Fibroblast of skin of left biceps (primary cell): ENCODE measurements at places on chromosomes 7 and 10.

GRCh38 chr7:5626498-5626897, 155.0 kb downstream of the RNF216 start:
- DNase-seq, result no peak

DNA sequence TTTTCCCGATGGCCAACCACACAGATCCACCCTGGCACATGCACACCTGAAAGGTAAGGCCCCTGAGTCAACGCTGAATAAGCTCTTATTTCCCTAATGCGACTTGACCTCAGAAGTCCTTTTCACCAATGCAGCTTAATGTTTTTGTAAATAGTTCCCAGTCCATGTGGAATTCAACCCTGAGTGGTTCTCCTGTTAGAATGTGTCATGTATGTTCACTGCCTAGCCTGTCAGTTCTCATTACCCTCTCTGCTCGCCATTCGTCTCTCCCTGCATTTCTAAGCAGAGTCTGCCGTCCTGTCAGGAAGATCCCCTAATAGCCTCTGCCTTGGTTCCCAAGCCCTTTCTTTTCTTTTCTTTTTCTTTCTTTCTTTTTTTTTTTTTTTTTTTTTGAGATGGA, 392.6 kb upstream of the SHH start:
- no peak for DNase-seq

DNA sequence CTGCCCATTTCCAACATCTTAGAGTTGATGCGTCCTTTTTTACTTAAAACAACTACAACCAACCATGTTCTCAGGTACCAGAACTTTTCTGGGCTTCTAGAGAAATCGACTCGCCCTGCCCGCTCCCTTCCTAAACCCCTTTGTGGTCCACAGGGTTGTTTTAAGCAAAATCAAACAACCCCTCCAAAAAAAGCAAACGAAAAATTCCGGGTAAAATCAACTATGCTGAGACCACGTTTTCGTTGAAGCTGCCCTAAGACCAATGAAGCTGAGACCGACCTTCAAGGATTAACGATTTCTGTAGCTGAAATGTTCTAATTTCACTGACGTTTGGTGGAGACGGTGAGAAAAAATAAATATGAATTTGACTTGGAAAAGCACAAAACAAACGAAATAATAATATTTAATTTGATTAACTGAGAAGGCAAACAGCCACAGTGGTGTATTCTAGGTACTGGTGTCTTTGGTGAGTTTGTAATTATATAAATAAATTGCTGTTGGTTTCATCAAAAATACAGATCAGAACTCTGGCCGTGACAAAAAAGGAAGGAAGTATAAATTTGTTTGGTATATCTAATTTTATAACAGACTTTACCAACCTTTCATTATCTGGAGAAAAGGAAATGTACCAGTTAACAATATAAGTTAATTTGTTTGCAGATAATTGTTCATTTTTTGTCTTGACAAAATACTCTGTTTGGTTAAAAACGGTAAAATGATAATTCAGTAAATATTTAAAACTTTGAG, 4.7 kb upstream of the IGF2BP3 start:
- no peak for DNase-seq

DNA sequence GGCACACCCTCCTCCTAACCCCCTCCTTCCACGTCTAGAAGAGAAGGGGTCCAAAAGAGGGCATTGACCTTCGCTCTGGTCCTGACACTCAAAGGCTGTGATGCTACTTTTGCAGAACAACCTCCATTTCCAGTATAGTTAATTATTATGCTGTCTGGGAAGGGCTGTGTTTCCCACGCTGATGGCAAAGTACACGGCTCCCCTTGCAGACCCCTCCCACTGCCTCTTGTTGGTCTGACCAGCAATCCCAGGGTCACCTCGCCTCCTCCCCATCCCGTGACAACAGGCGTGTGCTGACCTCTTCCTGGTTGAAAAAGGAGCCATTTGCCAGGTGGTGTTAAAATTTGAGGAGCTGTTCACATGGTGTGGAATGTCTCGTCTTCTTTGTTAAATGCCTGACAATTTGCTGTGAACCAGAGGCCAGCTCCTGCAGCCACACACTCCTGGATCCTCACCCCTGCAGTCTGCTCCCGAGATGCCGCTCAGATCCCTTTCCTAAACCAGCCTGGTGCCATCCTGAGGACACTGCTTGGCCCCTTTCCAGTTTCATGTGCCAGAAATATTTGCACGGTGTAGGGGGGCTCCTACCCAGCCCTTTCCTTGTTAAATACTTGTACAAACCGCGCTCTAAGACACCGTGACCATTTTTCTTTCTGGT, 321.7 kb downstream of the WDR37 start:
- DNase-seq, result no peak

DNA sequence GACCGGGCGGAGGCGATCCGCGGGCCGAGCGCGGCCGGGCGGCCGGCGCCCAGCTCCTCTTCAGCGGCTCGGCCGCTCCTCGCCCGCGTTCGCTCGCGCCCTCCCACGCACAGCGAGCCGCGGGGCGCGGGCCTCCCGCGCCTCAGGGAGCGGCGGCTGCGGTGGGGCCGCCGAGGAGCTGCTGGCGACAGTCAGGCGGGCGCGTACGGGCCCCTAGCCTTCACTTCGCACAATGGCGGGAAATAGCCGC, at the start of gene MCMBP:
Gene MCMBP, minus strand, starts transcription at position 234 of the 250 bp plus-strand sequence. CDS start 259 bp downstream, outside the sequence.
- no peak for DNase-seq

- no peak for DNase-seq
Measured at GRCh38 chr7:110987127-110987693, 103.7 kb upstream of the LRRN3 start.

DNA sequence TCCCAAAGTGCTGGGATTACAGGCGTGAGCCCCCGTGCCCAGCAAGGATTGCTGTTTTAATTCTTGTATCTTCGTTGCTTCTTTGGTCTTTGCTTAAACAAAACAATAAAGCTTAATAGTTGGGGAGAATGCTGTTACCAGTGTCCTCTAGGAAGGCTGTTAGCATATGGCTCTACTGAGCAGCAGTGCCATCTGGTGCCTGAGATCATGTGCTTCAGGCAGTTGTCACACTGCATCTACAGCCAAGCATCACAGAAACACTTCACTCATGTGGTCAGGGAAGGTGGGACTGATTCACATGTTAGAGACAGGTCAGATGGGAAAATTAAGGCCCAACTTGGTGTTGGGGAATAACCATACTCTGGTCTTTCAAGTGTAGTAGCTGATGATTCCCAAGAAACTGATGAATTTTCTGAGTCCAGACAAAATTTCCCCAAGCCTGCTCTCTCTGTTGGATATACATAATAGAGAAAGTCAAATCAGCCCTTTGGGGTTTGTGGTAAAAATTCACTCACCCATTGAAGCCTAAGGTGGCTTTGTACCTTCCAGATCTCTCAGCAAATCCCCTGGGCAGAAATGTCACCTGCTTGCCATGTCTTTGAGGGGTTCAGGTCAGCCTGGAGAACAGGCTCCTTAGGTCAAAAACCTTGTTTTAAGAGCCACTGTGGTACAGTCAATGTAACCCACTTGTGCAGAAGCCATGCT, 28.4 kb downstream of the UBE2D4 start:
- DNase-seq, result peak; percentile 8

DNA sequence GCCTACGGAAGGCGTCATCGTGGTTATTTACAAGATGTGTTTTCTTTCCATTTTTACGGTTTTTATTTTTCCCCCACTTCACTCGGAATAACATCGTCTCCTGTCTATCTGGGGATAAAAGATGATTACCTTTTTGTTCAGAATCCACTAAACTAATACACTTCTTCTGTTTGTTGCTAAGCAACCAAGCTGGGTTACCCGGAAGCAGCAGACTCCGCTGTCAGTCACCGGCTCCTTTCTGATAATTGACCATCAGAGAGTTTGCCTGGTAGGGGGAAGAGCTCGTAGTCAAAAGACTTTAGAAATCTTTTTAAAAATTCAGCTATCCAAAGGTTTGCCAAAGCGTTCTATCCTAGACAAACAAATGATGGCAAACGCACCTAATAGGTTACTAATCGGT, 75.0 kb upstream of the SFMBT2 start:
- no peak for DNase-seq

DNA sequence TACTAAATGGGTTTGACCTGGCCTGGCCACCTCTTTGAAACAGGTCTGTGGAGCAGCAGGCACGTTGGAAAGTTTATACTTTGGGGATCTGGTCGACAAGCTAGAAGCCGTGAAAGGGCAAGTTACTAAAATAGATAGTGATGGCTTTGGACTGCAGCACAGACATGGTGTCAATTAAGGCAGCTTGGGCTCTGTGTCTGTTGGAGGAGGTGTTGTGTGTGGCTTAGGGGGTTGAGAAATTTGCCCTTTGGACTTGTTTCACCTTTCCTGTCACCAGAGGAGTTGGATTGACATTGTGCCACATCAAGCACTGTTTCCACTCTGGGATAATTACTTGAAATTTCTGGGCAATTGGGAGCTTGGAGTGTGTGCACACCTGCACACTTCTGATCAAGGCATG, 251.8 kb upstream of the MKI67 start:
- DNase-seq, result no peak
